GM10248 (cell line): ENCODE measurements at places on chromosomes 7 and 10.

- no peak for DNase-seq
Measured at GRCh38 chr7:4225361-4225771, 456.7 kb upstream of the FOXK1 start.

GRCh38 chr10:72276421-72277339 lies 3.0 kb downstream of the DDIT4 start:
- no peak for DNase-seq

GRCh38 chr10:31700181-31700611 lies 228.4 kb downstream of the ARHGAP12 start:
- DNase-seq: no peak

DNA sequence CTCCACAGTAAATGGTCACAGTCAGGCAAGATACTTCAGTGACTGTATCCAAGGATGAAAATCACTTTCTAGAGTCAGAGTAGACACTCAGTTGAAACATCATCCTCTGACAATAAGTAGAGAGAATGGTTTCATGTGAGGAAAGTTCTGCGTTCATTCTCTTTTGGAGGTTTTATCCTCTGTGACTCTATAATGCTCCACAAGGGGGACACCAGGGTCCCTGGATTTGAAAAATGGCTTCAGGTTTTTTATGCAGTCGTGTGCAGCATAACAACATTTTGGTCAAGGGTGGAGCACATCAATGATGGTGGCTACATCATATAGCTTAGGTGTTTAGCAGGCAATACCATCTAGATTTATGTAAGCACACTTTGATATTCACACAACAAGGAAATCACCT lies 40.4 kb downstream of the TMEM168 start:
- no peak for DNase-seq

- DNase-seq: no peak
Measured at GRCh38 chr10:92761571-92761970, 71.8 kb downstream of the HHEX start.

- DNase-seq: no peak
Measured at GRCh38 chr10:95688648-95689047, 5.1 kb downstream of the TCTN3 start.

- no peak for DNase-seq
Measured at GRCh38 chr10:129345763-129346162, 121.3 kb upstream of the MGMT start.

DNA sequence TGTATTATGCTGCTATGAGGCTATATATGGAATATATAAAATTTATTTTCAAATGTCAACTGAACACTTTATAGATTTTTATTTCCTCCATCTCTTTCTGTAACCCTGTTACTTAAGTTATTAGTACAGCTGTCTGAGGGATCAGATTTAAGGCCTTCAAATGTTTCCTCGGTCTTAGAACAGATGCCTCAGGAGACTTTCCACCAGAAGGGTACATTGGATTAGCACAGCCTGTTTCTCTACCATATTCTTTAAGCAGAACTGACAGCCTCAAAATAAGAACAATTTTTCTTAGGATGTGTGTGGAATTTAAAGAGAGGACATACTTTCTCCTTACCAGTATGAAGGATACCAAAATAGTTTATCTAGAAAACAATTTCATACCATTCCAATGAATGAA lies 53.0 kb upstream of the HGF start:
- DNase-seq: no peak

- DNase-seq: no peak
Measured at GRCh38 chr10:130416334-130417150, 280.4 kb downstream of the GLRX3 start.

GRCh38 chr7:150568714-150569113 lies 1.5 kb downstream of the GIMAP4 start:
- DNase-seq: no peak

DNA sequence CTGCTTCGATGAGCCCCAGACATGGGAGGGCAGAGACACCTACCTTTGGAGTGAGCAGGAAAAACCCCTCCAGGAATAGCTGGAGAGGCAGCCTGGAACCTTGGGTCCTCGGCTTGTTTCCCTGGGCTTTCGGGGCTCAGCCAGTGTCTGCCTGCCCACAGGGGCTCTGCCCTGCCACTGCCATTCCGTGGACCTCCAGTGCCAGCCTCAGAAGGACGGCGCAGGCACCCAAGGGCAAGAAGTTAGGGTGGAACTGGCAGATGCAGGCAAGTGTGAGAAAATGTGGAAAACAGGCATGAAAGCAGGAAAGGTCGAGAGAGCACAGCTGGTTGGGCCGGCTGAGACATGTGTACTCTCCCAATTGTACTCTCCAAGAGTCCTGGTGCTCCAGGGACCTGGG lies 281.5 kb downstream of the GRID1 start:
- DNase-seq: no peak

DNA sequence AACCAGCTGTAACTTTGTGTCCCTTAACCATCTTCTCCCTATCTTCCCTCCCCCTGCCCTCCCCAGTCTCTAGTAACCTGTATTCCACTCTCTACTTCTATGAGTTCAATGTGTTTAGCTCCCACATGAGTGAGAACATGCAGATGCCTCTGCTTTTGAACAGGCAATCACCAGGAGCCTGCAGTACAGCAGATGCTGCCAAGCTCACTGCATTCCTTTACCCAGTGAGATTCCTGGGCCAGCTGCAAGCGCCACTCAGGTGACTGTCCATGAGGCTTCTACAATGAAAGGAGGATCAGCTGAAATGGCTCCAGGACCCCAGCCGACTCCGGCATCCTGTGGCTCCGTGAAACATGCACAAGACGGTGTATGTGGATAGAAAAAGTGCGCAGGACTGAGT lies 15.7 kb downstream of the GRID1 start:
- no peak for DNase-seq

DNA sequence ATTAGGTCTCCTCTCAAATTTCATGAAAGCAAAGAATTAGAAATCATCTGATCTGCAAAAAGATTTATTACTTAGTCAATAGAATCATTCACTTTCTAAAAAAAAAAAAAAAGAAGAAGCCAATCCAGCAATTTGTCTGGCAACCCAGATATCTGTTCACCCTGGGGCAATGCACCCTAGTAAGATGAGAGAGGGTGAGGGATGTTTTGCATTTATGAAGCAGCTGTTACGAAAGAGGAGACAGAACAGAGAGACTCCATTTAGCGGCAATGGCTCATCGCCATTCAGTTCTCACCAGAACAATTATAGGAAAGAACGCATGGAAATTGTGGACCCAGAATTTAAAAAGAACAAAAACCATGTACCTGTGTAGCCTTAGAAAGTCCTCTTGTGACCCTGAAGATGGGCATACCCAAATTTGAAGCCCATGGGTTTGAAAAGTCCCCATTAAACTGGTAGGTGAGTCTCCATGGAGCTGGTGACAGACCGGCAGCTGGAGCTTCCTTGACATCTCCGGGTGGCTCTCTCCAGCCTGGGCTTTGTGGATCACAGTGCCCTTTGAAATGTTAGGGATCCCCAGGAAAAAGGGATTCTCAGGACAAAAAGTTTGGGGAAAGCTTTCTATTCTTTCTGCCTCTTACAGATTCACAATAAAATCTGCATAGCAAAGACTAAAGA lies 45.5 kb upstream of the CCDC3 start:
- no peak for DNase-seq

- DNase-seq: no peak
Measured at GRCh38 chr10:1126461-1126860, 70.3 kb downstream of the WDR37 start.

GRCh38 chr10:33547976-33548375 lies 213.5 kb upstream of the NRP1 start:
- no peak for DNase-seq

DNA sequence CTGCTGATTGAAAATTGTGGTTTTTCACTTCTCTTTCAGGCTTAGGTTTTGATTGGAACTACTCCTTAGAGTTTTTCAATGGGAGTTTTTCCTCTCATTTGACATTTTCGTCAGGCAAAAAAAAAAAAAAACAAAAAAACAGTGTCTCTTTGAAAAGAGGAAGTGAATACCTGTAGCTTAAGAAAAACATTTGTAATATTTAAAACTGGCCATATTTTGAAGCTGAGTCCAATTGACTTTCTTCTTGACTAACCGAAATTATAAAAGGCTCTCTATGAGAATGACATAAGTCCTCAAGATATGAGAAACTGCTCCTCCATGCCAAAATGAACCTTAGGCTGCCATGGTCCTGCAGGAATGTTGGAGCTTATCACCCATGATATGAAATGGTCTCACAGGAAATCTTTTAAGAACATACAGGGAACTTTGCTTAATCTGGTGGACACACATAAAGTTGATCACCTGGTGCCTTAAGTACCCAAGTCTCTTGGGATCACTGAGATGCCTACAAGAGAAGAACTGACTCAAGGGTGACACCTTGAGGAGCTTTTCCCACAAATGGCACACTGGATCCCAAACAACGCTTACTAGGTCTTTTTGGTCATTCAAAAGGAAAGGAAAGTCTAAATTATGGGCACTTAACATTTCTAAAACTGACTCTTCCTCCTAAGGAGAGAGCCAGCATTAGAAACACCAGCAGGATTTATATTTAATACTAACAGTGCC lies 263.4 kb downstream of the CDC14C start:
- DNase-seq: no peak

- DNase-seq: no peak
Measured at GRCh38 chr10:93015722-93016121, 44.9 kb upstream of the CYP26C1 start.

GRCh38 chr7:101411508-101411874 lies 48.8 kb downstream of the COL26A1 start:
- DNase-seq: no peak

DNA sequence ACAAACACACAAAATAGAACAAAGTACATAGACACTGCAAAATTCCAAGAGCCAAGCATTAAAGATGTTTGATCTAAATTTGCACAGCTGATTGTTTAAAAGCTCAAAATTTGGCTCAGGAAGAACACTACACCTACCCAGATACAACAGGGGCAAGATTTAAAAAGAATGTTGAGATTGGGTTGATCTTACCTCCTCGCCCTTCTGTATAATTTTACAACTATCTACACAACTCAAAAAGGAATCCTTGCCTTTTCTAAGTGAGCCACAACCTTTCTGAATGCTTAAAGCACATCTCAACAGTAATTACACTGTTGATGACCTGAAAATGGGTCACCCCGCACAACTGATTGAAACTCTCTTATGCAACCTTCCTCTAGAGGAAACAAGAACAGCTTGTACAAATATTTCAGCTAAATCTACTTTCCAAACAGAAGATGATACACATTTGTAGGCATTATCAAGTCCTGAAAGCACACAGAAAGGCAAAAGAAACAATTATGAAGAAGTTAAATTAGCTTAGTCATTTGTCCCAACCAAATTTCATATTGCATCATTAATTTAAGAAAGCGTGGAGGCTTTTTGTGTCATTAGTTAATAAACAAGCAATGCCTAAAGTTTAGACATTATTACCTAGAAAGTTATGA lies 75.5 kb downstream of the UBE2H start:
- no peak for DNase-seq

GRCh38 chr7:77348371-77348813 lies 67.8 kb downstream of the GSAP start:
- no peak for DNase-seq

DNA sequence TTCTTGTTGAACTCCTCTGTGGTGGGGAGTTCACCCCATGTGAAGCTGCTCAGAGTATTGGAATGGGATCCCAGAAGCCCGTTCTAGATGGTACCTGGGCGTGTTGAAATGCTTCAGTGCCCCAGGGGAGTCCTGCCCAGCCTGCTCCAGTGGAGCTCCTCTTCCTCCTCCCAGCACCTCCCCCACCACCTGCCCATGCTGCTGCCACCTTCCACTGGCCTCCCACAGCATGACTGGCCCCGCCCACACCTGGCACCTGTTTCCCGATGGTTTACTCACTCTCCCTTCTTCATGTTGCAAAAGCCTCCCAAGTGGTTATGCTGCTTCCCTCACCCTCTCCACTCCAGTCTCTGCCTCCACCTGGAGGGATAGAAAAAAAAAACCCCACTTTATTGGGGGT lies 32.2 kb upstream of the PCBD1 start:
- no peak for DNase-seq

GRCh38 chr10:82191653-82192052 lies 316.7 kb downstream of the NRG3 start:
- DNase-seq: no peak

DNA sequence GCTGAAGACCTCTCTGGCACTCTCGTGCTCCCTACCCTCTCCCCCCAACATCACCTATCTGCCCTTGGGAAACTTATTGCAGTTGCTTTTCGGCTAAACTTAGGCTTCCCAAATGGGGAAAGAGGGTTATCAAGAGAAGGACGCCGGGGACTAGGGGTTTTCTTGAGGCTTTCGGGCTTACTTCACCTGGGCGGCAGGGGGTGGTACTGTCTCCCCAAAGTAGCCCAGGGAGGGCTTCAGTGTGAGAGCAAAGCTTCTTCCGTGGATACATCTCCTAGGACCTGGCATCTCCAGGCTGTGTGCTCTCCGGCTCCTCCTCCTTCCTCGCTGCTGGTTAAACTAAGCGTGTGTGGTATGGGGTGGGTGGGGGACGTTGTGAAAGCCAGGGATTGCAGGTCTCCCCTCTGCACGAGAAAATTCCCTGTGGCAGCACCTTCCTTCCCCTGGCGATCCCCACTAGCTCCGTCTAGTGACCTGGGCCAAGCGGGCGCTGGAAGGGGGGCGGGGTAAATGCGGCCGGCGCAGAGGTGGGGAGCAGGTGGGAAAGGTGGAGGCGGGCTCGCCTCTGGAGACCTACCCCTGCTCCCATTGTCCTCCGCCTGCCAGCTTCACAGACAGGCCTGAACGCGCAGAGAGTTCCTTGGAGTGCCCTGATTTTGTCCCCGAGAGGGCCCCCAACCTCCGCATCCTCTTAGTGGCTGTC lies 1.1 kb downstream of the PLXDC2 start:
- DNase-seq: no peak

GRCh38 chr10:118278649-118279048 lies 63.5 kb downstream of the FAM204A start:
- no peak for DNase-seq

GRCh38 chr7:106041140-106041717 lies 70.9 kb downstream of the SYPL1 start:
- peak; percentile 66 for DNase-seq

- DNase-seq: no peak
Measured at GRCh38 chr7:93475811-93476210, 98.7 kb downstream of the CALCR start.

GRCh38 chr10:10785627-10786026 lies 232.0 kb upstream of the CELF2 start:
- DNase-seq: no peak

DNA sequence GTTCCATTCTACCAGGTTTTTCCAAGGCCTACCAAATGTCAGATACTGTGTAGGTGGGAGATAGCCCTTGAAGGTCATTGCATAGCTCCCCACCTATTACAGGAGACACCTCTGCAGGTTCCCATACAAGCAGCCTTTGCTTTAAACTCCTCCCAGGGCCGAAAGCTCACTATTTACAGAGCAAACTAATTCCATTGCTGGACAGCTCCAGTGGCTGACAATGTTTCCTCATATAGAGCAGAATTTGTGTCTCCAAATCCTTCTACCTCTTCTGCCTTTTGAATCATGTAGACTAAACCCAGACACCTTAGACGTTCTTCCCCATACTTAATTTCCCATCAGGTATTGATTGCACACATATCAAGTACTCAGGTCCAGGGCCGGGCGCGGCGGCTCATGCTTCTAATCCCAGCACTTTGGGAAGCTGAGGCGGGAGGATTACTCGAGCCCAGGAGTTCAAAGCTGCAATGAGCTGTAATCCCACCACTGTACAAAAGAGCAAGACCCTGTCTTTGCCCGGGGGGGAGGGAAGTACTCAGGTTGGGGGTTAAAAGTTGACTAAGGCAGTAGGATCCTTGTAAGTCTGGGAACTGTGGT lies 2.1 kb downstream of the CNNM1 start:
- no peak for DNase-seq
